ENCODE measurements at places on chromosomes 12 and 14.

GRCh38 chr12:27571463-27571862 is 47.5 kb downstream of the PPFIBP1 start:
- peak; percentile 88 for DNase-seq

DNA sequence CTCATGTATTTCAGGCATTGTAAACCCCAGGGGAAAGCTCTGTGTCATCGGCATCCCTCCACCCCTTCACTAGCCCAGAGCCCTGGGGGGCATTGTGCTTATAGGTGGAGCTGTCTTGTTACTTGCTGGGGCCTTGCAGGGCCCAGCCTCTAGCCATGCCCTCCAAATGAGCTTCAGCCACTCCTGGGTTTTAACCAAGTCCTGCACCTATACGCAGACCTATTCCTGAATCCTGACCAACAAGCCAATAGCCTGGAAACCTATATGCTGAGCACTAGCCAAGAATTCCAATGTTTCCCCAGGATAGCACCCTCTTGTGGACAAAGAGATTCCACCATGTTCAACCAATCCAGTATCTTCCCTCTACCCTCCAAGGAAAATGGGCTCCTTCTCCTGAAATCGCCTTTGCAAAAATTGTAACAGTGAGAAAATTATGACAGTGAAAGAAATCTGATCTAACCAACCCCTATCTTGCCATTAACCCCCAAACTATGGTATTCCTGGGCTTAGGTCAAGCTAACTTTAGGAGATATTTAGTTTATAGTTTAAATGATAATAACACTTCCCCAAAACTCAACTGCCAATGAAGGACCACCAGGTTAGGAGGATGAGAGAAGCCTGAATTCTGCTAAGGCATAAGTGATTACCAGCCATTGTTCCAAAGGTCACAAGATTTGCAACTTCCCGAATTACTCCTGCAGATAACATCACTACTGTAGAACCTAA is 55.5 kb downstream of the TTC7B start:
- DNase-seq, result peak; percentile 54

DNA sequence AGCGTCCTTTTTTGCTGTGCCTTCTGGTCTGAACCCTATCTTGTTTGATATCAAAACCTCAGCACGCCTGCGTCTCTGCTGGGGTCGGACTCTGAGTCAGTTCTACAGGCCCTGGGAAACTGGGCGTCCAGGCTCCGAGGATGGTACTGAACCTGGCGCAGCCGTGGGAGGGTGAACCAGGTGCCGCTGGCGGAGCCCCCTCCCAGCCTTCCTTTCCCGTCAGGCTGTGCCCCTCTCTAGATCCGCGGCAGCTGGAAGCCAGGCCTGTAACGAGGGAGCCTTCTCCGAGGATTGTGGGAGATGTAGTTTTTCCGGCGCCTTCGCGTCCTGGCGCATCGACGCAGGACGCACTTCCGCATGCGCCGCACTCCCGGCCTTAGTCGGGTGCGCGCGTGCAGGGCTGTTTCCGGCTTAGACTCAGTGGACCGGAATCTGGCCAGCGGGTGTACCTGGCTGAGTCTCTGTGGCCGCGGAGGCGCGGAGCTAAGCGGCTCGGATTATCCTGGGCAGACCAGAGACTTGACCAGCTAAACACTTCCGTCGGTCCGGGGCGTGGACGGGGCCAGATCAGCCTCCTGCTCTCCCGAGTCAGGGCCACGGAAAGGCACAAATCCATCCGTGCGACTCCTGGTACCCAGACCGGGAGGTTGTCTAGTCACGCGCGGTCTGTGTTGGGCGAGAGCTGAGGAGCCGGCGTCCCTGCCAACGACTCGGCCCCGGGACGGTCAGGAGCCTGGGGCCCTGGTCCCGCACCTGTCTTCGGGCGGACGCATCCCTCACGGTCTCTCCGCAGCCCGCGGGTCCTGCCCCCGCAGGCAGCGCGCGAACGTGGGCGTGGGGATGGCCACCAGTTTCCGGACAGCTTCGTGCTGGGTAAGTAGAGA is at the start of gene ZNF26:
Gene ZNF26, plus strand, starts transcription at position 367 of the 884 bp plus-strand sequence. Its CDS starts 474 bp downstream, at position 841.
- DNase-seq, result peak; percentile 96

- DNase-seq, result no peak
Measured at GRCh38 chr14:104420990-104421389, 158.6 kb upstream of the C14orf180 start.

DNA sequence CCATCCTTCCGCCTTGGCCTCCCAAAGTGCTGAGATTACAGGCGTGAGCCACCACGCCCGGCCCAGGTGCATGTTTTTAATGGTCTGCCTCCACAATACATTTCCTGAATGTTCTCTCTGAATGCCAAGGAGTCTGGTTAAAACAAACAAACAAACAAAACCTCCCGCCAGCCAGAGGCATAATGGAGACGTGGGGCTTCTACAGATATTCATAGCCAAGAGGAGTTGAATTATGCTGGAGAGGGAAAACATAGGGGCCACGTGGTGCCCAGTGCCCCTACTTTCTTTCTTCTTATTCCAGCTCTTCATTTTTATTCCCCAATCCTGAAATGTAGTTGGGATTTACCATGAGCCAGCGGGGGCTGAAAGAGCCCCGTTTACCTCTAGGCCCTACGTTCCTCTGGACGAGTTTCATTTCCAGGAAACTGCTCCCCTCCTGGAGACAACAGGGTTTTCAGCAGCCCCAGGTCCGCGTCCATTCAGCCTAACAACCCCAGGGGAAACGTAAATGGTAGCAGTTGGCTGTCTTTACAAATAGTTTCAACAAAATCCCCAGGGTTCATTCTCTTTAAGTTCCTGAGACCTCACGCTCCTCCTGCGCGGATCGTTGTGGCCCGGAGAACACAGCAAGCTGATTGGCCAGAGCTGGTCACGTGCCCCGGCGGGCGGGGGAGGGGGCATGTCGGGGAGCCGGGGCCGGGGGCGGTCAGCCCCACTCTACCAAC is 108.5 kb upstream of the ESRRB start:
- DNase-seq, result peak; percentile 10

DNA sequence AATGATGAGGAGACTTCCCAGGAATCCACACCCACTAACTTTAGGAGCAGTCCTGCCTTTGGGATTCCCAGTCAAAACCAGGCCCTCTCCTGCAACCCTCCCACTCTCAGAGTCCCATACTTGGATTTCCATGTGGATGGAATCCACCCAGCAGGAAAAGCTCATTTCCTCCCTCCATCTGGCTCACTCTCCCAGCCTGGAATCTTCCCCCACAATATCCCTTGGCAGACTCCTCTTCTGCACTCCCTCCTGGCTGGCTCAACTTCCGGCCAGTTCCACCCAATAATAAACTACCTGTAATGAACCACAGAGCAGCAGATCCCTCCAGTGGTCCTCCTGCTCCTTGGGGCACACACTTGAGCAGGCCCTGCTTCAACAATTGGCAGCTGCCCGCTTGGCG is 102.8 kb upstream of the EGLN3 start:
- DNase-seq, result no peak

DNA sequence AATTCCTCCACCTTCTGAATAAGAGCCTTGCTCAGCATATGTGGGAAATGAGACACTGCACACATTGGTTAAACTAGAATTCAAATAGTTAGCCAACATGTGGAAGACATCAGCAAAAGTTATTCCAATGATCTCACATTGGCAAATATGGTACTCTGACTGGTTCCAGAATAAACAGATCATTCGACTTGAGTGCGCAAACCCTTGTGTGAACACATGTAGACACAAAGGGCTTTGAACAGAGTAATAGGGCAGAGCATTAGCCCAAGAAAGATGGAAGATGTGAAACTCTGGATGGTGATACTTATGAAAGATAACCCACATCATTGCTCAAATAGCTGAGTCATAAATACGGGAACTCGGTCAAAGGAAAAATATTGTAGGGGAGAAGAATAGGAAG is 1133.4 kb upstream of the SEL1L start:
- peak; percentile 36 for DNase-seq

DNA sequence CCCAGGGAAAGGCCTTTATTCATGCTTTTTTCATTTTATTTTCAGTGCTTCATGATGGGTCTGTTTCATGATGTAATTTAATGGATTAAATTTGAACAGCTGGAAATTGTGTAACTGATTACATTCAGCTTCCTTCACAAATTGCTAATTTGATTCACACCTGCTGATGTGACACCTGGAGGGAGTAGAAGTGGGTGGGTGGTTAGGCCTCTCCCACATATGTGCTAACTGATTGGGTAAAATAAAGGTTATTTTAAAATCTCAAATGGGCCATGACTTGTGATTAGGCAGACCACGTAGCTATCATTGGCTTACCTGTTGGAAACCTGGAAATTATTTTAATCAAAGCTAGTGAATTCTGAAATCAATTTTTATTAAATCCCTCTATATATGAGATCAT is 142.1 kb downstream of the GXYLT1 start:
- no peak for DNase-seq
